ENCODE measurements at places on chromosomes 11 and 22.

- peak; percentile 25 for DNase-seq
These were observed 379.2 kb downstream of the SHANK2 start for GRCh38 chr11:70872955-70873735.

DNA sequence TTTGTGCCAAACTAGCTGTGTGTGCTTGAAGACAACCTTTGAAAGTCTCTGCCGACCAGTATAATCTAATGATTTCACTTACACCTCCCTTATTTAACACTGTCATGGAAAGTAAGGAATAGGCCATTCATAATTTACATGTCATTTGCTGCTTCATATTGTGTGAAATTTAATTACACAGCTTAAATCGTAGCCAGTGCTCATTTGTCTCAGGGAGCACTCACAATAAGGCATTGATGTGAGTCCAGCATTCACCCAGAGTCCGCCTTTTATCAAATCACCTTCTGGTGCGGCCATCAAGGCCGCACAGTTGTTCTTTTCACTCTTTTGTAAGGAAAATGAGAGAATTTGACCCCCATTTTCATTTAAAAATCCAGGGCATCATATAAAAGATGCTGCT lies 46.9 kb downstream of the PAX6 start:
- DNase-seq = no peak

DNA sequence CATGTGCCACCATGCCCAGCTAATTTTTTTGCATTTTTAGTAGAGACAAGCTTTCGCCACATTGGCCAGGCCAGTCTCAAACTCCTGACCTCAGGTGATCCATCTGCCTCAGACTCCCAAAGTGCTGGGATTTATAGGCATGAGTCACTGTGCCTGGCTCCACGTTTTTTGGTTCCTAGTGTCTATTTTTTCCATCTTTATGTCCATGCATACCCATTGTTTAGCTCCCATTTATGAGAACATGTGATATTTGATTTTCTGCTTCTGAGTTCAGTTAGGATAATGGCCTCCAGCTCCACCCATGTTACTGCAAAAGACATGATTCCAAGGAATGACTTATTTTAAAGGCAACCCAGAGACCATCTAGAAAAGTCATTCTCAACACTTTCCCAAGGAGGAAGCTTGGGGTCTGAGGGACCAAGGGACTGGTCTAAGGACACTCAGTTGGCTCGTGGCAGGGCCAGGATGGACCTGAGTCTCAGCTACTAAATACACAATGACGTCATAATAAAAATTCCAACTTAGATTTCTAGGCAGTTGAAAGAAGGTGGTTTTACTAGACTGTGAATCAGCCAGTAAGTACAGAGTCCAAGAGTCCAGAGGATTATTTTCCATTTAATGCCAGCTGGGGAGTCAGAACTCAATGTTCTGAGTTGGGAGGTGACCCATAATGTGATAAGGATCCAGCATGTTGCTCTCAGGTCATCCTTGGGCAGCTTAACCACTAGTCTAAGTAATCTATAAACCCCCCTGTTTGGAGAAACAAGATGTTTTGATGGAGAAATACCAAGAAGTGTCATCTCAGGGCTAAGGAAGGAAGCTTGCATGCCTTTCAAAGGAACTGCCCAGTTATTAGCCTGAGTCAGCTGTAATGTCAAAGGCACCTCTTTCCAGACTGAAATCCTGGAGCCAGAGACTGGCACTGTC lies 39.4 kb downstream of the ABTB2 start:
- DNase-seq = no peak

DNA sequence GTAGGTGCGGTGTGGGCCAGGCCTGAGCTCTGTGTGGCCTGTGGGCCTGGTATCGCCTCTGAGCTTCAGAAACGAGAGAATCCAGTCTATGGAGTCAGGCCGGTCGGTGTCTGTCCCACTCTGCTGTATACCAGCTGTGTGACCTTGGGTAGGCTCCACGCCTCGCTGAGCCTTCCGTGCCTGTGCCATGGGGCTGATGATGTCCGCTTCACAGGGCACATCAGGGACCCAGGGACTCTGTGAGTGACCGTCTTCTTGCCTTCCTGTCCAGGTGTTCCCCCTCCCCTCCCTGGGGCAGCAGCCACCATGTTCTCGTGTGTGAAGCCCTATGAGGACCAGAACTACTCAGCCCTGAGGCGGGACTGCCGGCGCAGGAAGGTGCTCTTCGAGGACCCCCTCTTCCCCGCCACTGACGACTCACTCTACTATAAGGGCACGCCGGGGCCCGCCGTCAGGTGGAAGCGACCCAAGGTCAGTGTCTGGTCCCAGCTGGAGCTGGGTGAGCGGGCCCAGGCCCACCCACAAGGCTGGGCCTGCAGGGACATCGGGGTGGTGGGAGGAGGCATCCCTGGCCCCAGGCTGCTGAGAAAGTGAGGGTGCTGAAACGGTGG lies 17.9 kb downstream of the CAPN5 start:
- DNase-seq = no peak

GRCh38 chr11:76578654-76579055 lies 91.9 kb downstream of the LRRC32 start:
- no peak for DNase-seq

- no peak for DNase-seq
These were observed 16.9 kb downstream of the TSPAN4 start for GRCh38 chr11:859394-860131.

GRCh38 chr11:69539416-69540117 lies 58.1 kb downstream of the LINC01488 start:
- DNase-seq = no peak

DNA sequence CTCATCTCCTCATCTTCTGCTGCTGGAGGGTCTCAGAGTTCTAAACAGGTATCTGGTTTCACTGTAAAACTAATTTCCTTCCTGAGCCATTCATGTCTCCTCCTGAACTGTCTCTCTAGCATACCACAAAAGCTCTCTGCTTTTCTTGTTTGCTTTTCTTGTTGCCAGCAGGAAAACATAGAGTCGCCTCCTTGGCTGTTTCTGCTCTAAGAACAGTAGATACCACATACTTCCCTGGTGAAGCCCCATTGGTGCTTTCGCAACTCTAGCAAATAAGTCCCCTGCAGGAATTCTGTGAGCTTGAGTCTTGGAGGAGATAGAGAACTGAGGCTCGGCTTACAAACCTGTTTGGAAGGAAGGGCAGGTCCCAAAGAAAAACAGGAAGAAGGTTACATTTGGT lies 7.0 kb downstream of the DIXDC1 start:
- no peak for DNase-seq

DNA sequence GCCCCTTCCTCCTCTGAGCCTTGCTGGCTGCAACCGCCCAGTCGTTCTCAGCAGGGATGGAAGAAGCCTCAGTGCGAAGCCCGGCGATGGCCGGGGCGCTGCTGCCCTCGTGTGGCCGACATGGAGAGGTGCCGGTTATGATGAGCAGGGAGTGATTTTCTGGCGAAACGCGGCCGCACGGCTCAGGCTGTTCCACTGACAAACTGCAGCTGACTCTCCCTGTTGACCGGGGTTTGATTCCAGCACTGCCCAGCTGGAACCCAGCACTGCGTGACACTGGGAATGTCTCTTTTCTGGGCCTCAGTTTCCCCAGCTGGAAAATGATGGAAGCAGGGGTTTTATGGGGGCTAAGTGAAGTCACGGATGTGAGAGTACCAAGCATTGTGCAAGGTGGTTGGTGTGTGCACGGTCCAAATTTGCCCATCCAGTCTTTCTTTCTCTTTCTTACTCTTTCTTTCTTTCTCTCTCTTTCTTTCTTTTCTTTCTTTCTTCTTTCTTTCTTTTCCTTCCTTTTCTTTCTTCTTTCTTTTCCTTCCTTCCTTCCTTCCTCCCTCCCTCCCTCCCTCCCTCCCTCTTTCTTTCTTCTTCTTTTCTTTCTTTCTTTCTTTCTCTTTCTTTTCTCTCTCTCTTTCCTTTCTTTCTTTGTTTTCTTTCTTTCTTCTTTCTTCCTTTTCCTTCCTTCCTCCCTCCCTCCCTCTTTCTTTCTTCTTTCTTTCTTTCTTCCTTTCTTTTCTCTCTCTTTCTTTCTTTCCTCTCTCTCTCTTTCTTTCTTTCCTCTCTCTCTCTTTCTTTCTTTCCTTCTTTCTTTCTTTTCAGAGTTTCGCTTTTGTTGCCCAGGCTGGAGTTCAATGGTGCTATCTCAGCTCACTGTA lies 25.8 kb upstream of the MPPED1 start:
- DNase-seq = peak; percentile 45

DNA sequence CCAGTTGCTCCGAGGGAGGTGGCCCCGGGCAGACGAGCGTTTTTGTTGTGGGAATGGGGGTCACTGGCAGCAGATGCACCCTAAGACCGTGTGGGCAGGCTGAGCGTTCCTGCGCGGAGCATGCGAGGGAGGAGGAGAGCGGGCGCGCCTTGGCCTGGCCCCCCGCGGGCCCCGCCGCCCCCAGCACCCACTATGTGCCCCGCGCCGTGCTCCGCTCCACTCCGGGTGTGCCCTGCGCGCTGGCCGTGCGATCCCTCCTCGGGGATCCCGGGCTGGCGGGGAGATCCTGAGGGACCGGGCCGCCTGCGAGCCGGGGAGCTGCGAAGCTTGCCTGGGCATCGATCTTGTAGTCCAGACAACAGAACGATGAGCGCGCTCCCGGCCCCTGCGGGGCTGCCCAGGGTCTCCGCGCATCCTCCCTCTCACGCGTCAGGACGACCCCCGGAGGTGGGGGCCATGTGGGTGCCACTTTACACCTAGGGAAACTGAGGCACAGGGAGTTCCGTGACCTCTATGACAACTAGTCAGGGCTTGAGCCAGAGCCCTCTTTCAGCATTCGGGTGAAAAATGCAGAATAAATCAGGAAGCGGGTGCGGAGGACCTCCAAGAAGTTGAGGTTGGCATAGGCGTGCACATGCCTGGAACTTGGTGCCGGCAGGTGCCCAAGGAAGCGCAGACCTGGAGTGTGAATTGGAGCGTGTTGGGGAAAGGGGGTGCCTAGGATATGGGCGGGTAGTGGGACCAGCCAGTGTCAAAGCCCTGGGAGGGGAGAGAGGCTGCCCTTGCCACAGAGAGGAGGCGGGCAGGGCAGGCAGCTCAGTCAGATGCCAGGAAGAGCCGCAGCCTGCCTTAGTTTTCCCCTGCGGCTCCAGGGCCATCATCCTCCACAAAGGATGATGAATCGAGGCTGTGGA lies 1.3 kb upstream of the KMT5B start:
- no peak for DNase-seq

GRCh38 chr11:69718147-69718546 lies 14.3 kb upstream of the FGF19 start:
- no peak for DNase-seq

GRCh38 chr11:123778511-123778910 lies 24.2 kb upstream of the OR6X1 start:
- DNase-seq = no peak

GRCh38 chr11:116175707-116176106 lies 597.1 kb downstream of the BUD13 start:
- no peak for DNase-seq

GRCh38 chr11:133362156-133362555 lies 170.1 kb downstream of the OPCML start:
- no peak for DNase-seq

Measured in iPS DF 6.9 (cell line).